HCT116 (cell line): ENCODE measurements at places on chromosomes 4 and X. TPM values are rescaled to one million over a fixed set of nuclear protein-coding genes. Genes with fewer than 3 reads are reported as not detected.

DNA sequence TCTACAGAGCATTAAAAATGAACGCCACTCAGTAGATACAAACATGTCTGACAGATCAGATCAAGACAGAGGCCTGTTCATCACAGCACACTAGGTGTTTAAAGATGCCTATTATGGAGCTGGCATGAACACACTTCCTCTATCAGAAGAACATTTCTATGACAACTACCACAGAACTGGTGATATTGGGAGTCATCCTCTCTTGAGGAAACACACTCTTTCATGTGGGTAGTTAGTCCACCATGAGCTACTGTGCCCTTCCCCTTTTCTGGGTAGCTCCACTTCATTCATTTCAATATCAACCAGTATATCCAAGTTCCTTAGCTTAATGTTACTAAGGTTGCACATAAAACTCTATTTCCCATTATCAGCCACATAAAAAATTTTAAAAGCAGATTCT is 46.7 kb downstream of the MAOB start:
- no peak overlapping the region for H3K4me3 ChIP-seq
- H3K4me1 ChIP-seq: no peaks in the 10 kb centered on the region
- no peak for DNase-seq
- H3K36me3 ChIP-seq: no peaks in the 10 kb centered on the region
- no peak overlapping the region for H3K27ac ChIP-seq
- no peaks in the 10 kb centered on the region for H3K27me3 ChIP-seq

- 0 out of 2 replicates have a peak, but pooled peaks cover 3% of the 10 kb centered on the region for H3K4me1 ChIP-seq
- H3K4me3 ChIP-seq: peak overlapping the region; percentile 46
- H3K36me3 ChIP-seq: no peaks in the 10 kb centered on the region
- no peaks in the 10 kb centered on the region; the same call in 1 of the 2 replicates for H3K27me3 ChIP-seq
Observed at GRCh38 chrX:118496763-118497079, 1.1 kb downstream of the DOCK11 start.

GRCh38 chr4:1446502-1447386 is 40.5 kb upstream of the NKX1-1 start:
- H3K27ac ChIP-seq: no peak overlapping the region
- no peaks in the 10 kb centered on the region for H3K36me3 ChIP-seq
- H3K27me3 ChIP-seq: 0 out of 2 replicates have a peak, but pooled peaks cover 9% of the 10 kb centered on the region
- H3K4me1 ChIP-seq: no peaks in the 10 kb centered on the region
- DNase-seq: no peak
- no peak overlapping the region for H3K4me3 ChIP-seq

Gene GAGE1
- 0.17 TPM for total RNA-seq

Gene SERPINA7
- not detected for total RNA-seq

- peak within 1 kb of the TSS; percentile 71 for H3K27ac ChIP-seq
- peak within 1 kb of the TSS; percentile 54 for H3K4me3 ChIP-seq
- H3K27me3 ChIP-seq: no peaks in the 10 kb centered on the region
- H3K4me1 ChIP-seq: no peaks in the 10 kb centered on the region; the same call in 1 of the 2 replicates
- peak; percentile 75 for DNase-seq
- no peaks in the 10 kb centered on the region for H3K36me3 ChIP-seq
Observed at GRCh38 chrX:154428176-154429171, at the start of gene ATP6AP1. Gene ATP6AP1 (plus strand): TSS chrX:154428677. CDS start chrX:154428693, 16 bp downstream.

GRCh38 chr4:153676486-153676885 is 7.6 kb upstream of the TLR2 start:
- H3K4me1 ChIP-seq: no peaks in the 10 kb centered on the region
- no peak overlapping the region for H3K27ac ChIP-seq
- H3K36me3 ChIP-seq: no peaks in the 10 kb centered on the region

DNA sequence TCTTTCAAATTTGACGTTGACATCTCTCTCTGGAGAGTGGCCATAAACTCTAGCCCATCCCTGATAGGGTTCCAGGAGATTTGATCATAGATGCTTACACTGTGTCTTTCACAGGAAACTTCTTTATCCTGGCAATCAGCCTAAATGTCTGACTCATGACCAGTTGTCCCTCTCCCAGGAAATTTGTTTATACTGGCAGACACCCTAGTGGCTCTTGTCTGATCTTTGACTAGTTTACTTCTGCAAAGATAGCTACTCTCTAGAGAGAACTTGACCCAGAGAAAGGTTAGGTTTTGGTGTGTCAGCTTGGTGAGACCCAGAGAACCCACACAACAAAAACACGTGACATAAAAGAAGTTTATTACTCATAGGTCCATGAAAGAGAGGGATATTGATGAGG is 509.8 kb downstream of the CENPC start:
- no peaks in the 10 kb centered on the region for H3K36me3 ChIP-seq
- no peaks in the 10 kb centered on the region for H3K4me1 ChIP-seq
- H3K4me3 ChIP-seq: no peak overlapping the region
- DNase-seq: no peak

GRCh38 chr4:88360256-88360655 is 18.4 kb upstream of the HERC6 start:
- DNase-seq: no peak
- no peaks in the 10 kb centered on the region for H3K36me3 ChIP-seq
- no peaks in the 10 kb centered on the region for H3K27me3 ChIP-seq
- H3K27ac ChIP-seq: no peak overlapping the region

DNA sequence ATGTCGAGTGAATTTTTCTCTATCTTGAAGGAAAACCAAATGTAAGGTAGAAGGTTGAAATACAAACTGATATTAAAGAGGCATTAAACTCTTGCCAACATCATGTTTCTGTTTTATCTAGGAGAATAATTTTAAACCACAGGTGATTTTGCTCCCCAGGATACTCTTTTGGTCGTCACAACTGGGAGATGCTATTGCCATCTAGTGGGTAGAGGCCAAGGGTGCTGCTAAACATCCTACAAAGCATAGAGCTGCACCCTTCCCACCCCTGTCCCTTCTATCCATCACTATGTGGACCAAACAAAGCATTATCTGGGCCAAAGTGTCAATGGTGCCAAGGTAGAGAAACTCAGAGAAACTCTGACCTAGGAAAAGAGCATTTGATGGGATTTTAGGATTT is 154.6 kb upstream of the MAGEB2 start:
- no peaks in the 10 kb centered on the region for H3K4me1 ChIP-seq
- no peaks in the 10 kb centered on the region for H3K36me3 ChIP-seq

Gene LRAT
- total RNA-seq: 3.8 TPM

DNA sequence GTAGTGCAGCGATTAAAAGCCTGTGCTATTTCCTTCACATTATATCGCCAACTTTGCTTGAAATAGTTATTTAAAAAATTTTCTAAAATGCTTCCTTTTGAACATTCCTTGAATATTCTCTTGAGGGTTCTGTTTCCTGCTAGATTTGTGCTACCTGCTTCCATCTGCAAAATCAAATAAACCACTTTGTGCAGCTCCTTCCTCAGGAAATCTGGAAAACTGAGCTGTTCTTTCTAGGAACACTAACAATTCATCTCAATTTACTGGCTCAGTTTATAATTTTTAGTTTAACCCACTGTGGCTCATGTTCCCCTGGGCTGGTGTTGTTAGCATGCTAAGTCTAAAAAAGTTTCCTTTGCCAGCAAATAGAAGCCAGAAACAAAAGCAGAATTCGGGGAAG is 88.1 kb upstream of the LCORL start:
- no peaks in the 10 kb centered on the region for H3K36me3 ChIP-seq
- DNase-seq: no peak
- no peak overlapping the region for H3K4me3 ChIP-seq
- H3K4me1 ChIP-seq: no peaks in the 10 kb centered on the region
- peaks cover 20% of the 10 kb centered on the region for H3K27me3 ChIP-seq
- H3K27ac ChIP-seq: no peak overlapping the region

- H3K27ac ChIP-seq: no peak overlapping the region; the same call in 1 of the 2 replicates
- DNase-seq: no peak
- H3K36me3 ChIP-seq: no peaks in the 10 kb centered on the region
- H3K4me1 ChIP-seq: peaks cover 24% of the 10 kb centered on the region
- no peak overlapping the region for H3K4me3 ChIP-seq
Observed at GRCh38 chr4:107854356-107855022, 29.8 kb downstream of the SGMS2 start.

Gene KLKB1
- total RNA-seq: 0.10 TPM

Gene SYTL4
- total RNA-seq: 8.8 TPM

- no peaks in the 10 kb centered on the region for H3K36me3 ChIP-seq
- DNase-seq: no peak
- no peak overlapping the region for H3K4me3 ChIP-seq
Observed at GRCh38 chr4:185576962-185577950, 41.9 kb upstream of the PDLIM3 start.

Gene CCDC110
- 2.7 TPM for total RNA-seq

Gene TREX2
- 2.9 TPM for total RNA-seq

DNA sequence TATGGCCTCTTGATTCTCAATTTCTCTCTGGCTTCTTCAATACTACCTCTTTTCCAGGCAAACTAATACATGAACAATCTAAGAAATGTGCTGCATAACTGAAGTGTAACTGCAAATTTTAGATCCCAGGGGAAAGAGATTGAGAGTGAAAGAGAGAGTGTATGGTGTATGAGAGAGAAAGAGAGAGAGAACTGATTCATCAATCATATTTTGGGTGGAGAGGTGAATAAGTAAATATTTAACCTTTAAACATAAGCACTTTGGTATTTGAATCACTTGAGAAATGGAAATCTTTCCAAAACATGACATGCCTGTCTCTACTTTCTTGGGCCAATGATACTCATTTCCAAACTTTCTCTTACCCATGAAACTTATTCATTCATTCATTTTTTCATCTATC is 147.2 kb upstream of the DIPK2B start:
- DNase-seq: no peak
- H3K27ac ChIP-seq: no peak overlapping the region
- H3K4me3 ChIP-seq: no peak overlapping the region

Gene BBS7
- 22.9 TPM for total RNA-seq

- H3K27me3 ChIP-seq: no peaks in the 10 kb centered on the region
- H3K4me1 ChIP-seq: no peaks in the 10 kb centered on the region
- no peak for DNase-seq
- H3K4me3 ChIP-seq: no peak overlapping the region
Observed at GRCh38 chrX:134025986-134026545, 40.7 kb upstream of the GPC3 start.

Gene COX7B
- 268 TPM for total RNA-seq

- peaks cover 2% of the 10 kb centered on the region; the same call in 1 of the 2 replicates for H3K4me1 ChIP-seq
- no peak overlapping the region for H3K27ac ChIP-seq
- no peak overlapping the region for H3K4me3 ChIP-seq
- no peaks in the 10 kb centered on the region for H3K36me3 ChIP-seq
Observed at GRCh38 chr4:185540487-185541120, 5.3 kb upstream of the PDLIM3 start.

Gene ETDB
- total RNA-seq: not detected

DNA sequence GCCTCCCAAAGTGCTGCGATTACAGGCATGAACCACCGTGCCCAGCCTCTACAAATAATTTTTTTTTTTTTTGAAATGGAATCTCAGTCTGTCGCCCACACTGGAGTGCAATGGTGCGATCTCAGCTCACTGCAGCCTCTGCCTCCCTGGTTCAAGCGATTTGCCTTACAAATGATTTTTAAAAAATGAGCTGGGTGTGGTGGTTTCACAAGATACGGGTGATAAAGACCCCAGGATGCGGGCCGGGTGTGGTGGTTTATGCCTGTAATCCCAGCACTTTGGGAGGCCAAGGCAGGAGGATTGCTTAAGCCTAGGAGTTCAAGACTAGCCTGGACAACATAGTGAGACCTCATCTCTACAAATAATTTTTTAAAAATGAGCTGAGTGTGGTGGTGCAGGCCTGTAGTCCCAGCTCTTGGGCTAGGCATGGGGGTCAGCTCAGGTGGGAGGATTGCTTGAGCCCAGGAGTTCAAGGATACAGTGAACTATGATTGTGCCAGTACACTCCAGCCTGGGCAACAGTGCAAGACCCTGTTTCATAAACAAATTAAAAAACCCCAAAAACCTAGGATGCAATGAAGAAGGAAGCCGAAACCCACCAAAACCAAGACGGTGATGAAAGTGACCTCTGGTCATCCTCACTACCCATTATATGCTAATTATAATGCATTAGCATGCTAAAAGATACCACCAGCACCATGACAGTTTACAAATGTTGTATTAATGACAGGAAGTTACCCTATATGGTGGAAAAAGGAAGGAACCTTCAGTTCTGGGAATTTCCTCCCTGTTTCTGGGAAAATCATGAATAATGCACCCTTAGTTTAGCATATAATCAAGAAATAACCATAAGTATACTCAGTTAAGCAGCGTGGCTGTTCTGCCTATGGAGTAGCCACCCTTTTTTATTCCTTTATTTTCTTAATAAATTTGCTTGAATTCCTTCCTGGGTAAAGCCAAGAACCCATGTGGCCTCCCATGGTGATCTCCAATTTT is 27.7 kb downstream of the PDGFRA start:
- H3K4me3 ChIP-seq: no peak overlapping the region
- no peaks in the 10 kb centered on the region for H3K36me3 ChIP-seq
- no peaks in the 10 kb centered on the region for H3K4me1 ChIP-seq

GRCh38 chrX:129777218-129778030 is 2.3 kb upstream of the SASH3 start:
- no peak for DNase-seq
- no peaks in the 10 kb centered on the region for H3K27me3 ChIP-seq
- no peaks in the 10 kb centered on the region for H3K36me3 ChIP-seq
- H3K27ac ChIP-seq: no peak overlapping the region
- no peaks in the 10 kb centered on the region for H3K4me1 ChIP-seq
- no peak overlapping the region for H3K4me3 ChIP-seq

Gene CLNK
- total RNA-seq: not detected

GRCh38 chrX:24761306-24761705 is 67.6 kb downstream of the POLA1 start:
- H3K4me3 ChIP-seq: no peak overlapping the region
- H3K4me1 ChIP-seq: no peaks in the 10 kb centered on the region
- DNase-seq: no peak
- no peaks in the 10 kb centered on the region for H3K27me3 ChIP-seq
- no peak overlapping the region for H3K27ac ChIP-seq
- H3K36me3 ChIP-seq: no peaks in the 10 kb centered on the region

DNA sequence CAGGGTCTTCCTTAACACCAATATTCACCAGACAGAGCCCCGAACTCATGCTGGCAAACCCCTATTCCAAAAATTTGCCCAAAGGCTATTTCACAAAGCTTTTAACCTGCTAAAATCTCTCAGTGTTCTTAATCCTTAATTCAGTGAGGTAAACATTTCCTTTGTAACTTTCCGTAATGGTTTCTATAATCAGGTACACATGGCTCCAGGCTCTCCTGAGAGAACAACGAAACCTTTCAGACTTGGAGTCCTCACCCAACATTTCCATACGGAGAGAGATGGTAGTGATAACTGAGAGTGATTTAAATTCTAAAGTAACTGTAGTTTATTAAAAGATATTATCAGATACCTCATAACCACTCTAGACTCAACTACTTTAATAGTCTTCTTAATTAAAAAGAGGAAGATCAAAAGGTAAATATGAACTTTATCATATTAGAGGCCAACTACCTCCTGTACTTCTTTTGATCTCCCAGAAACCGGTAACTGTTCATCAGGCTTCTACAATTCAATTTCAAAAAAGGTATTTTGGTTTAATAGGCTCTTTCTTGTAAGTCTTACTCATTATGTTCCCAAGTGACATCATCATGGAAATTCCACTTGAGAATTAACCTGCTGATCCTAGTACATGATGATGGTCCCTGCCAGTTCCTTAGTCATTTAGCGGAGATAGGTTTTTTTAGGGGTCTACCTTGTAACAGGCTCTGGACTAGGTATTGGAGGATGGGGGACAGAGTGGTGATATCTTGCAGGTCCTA is 91.4 kb upstream of the UCP1 start:
- no peak for DNase-seq
- H3K27ac ChIP-seq: no peak overlapping the region
- H3K27me3 ChIP-seq: no peaks in the 10 kb centered on the region
- no peaks in the 10 kb centered on the region; the same call in 1 of the 2 replicates for H3K36me3 ChIP-seq
- H3K4me3 ChIP-seq: no peak overlapping the region

- no peaks in the 10 kb centered on the region for H3K4me1 ChIP-seq
- no peak overlapping the region for H3K27ac ChIP-seq
- H3K36me3 ChIP-seq: no peaks in the 10 kb centered on the region
- H3K27me3 ChIP-seq: no peaks in the 10 kb centered on the region
- no peak overlapping the region for H3K4me3 ChIP-seq
Observed at GRCh38 chr4:69668680-69669079, 15.6 kb upstream of the UGT2A1 start.
